ENCODE measurements at places on chromosomes 6 and 20. TPM values are rescaled to one million over a fixed set of nuclear protein-coding genes. Genes with fewer than 3 reads are reported as not detected.

The ZSCAN9 gene
- 17.5 TPM for total RNA-seq

The LST1 gene
- total RNA-seq: 8.6 TPM

The NEU1 gene
- 23.7 TPM for total RNA-seq

The MUC21 gene
- total RNA-seq: not detected

The NKAPL gene
- 2.4 TPM for total RNA-seq

The APCDD1L gene
- not detected for total RNA-seq

The ENPP1 gene
- total RNA-seq: 23.7 TPM

The OPRM1 gene
- not detected for total RNA-seq

The CLPSL2 gene
- total RNA-seq: not detected

The SCUBE3 gene
- 0.25 TPM for total RNA-seq

The LY86 gene
- 2.5 TPM for total RNA-seq

The LRRC73 gene
- 3.0 TPM for total RNA-seq

The BCKDHB gene
- total RNA-seq: 25.9 TPM

The ARFGEF3 gene
- 0.77 TPM for total RNA-seq

The CRISP2 gene
- total RNA-seq: not detected

The NRM gene
- 8.5 TPM for total RNA-seq

The BPIFB4 gene
- total RNA-seq: not detected

The BACH2 gene
- 8.0 TPM for total RNA-seq

The SAMD3 gene
- 3.1 TPM for total RNA-seq

The CRYBG1 gene
- total RNA-seq: 3.8 TPM

The HLA-A gene
- 299 TPM for total RNA-seq

The ANKEF1 gene
- 6.9 TPM for total RNA-seq

The HELZ2 gene
- total RNA-seq: 19.6 TPM

The RGS19 gene
- total RNA-seq: 4.1 TPM

The PRICKLE4 gene
- total RNA-seq: 2.9 TPM
